Sigmoid colon (tissue), 7 donors: ENCODE measurements at places on chromosomes 11 and 22. TPM values are rescaled to one million over a fixed set of nuclear protein-coding genes. Genes with fewer than 3 reads are reported as not detected.

Gene TMEM86A
- 4.6 TPM for total RNA-seq

Gene ASPHD2
- total RNA-seq, result 0.83 TPM

DNA sequence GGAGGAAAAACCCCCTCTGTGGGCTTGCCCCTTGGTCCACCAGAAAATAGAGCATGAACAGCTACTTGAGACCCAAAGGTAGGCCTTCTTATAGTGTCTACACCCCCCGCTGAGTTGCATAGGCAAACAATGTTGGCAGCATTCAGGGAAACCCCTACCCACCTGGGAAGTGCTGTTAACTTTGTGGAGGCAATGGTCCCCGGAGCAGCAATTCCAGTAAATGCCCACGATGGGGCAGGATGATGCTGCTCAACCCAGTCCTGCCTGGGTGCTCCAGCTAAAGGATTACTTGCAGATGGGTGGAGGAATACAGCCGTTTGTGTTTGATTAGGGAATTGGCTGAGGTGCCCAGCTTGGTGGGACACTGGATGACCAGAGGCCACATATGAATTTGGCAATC is 381.3 kb upstream of the ANO5 start:
- H3K36me3 ChIP-seq, result no peaks in the 10 kb centered on the region
- no peaks in the 10 kb centered on the region for H3K27me3 ChIP-seq
- no peak overlapping the region for H3K27ac ChIP-seq
- no peaks in the 10 kb centered on the region for H3K4me1 ChIP-seq

DNA sequence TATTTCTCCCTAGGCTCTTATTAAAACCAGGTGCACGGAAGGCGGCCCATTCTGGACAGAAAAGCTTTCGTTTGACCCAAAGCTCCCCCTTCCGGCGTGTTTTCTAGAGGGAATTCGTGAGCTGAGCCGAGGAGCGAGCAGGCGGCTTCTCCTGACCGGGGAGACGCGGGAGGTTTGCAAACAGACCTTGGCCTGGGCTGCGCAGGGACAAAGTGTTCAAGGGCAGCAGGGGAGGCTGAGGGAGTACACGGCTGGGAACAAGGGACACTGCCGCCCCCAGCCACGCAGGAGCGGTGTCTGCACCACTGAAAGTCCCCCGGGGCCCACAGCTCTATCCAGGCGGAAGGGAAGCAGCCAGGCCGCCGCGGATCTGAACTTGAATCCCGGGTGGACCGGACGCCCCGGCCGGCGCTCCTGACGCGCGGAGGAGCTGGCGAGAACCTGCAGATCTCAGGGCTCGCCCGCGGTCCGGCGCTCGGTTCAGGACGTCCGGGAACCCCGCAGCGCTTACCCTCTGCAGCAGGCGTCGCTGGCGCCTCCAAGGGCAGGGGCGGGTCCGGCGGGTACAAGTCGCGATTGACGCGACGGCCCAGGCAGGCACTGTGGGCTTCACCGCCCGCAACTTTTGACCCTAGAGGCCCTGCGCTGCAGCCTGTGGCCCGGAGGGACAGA is 101.9 kb downstream of the WT1 start:
- peak overlapping the region; percentile 30 for H3K27ac ChIP-seq
- H3K4me3 ChIP-seq, result peak overlapping the region; percentile 18
- H3K27me3 ChIP-seq, result no peaks in the 10 kb centered on the region
- peak; percentile 72 for DNase-seq

- H3K27ac ChIP-seq, result peak overlapping the region; percentile 97
- H3K27me3 ChIP-seq, result no peaks in the 10 kb centered on the region
Measured at GRCh38 chr11:64850979-64851567, 6.6 kb upstream of the CDC42BPG start.

DNA sequence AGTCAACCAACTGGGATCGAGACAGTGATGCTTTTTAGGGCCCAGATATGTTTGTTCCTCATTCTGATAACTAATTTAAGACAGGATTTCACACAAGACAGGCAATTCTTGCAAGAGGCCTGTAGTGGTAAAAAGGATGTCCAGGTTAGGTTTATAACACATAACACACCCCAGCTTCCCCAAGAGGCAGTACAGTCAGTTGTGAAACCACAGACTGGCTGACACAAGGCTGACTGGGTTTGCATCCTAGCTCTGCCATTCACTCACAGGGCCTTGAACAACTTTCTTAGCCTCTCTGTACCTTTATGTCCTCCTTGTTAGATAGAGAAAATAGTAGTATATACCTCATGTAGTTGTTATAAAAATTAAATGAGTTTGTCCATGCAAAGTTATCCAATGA is 55.0 kb upstream of the PTH start:
- H3K4me1 ChIP-seq, result no peaks in the 10 kb centered on the region
- no peak overlapping the region for H3K4me3 ChIP-seq
- no peak overlapping the region for H3K27ac ChIP-seq
- H3K27me3 ChIP-seq, result no peaks in the 10 kb centered on the region
- H3K36me3 ChIP-seq, result no peaks in the 10 kb centered on the region

DNA sequence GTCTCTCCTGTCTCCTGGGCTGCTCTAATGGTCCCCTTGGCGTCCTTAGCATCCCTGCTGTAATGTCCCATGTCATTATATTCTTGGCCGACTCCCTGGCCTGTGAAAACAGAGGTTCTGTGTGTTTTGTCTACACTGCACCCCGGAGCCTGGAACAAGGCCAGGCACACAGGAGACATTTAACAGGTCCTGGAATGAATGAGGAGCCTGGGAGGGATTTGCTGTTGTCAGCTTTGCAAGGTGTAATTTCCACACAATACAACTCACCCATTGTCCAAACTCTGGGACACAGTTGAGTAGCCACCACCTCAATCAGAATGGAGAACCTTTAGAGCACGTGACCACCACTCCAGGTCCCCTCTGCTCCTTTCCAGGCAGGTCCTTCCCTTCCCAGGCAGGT is 14.9 kb upstream of the PDGFB start:
- no peaks in the 10 kb centered on the region for H3K36me3 ChIP-seq
- no peak overlapping the region for H3K27ac ChIP-seq
- H3K4me3 ChIP-seq, result no peak overlapping the region
- no peak for DNase-seq
- no peaks in the 10 kb centered on the region for H3K4me1 ChIP-seq
